ENCODE measurements at places on chromosomes 12 and 14.

GRCh38 chr12:50032515-50032853, 7.2 kb upstream of the RACGAP1 start:
- DNase-seq, result no peak

- no peak for DNase-seq
Measured at GRCh38 chr14:50237427-50237826, 6.0 kb upstream of the SOS2 start.

DNA sequence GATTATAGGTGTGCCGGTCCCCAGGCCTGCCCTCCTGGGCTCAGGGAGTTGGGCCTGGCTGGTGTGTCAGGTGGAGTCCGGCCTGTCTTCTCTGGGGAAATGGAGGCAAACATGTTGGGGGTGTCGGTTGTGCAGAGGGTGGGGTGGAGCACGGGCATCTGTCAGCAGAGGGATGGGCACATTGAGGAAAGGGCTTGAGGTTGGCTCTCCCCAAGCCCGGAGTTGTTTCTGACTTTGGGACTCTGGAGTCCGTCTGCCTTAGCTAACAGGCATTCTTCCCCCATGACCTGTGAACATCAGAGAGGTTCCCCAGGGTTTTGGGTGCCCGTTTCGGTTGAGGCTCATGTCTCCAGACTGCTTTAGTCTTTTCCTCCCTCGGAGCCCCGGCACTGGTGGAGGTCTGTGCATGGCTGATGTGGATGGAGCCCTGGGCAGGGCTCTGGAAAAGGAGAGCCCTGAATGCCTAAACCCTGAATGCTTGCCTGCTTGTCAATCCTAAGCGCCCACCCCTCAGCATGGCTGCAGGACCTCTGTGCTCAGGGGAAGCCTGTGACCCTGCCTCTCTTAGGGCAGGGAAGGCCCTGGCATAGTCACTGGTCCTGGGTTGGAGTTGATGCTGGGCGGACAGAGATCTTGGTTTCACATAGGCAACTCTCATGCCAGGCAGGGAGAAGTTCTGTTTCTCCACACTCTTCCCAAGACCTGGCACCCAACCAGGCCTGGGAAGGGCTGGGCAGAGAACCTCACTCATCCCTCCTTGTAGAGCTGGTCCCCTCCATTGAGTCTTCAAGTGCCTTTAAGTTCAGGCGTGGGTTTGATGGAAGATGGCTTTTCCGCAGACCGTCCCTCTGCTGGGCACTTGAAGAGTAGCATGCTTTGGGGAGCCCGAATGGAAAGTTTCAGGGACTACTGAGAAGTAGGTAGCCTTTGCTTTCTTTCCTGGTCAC, 12.9 kb downstream of the NYNRIN start:
- peak; percentile 33 for DNase-seq

- no peak for DNase-seq
Measured at GRCh38 chr12:122471324-122472226, 29.2 kb downstream of the ZCCHC8 start.
